AG09319 (cell line): ENCODE measurements at places on chromosomes 11 and 22.

DNA sequence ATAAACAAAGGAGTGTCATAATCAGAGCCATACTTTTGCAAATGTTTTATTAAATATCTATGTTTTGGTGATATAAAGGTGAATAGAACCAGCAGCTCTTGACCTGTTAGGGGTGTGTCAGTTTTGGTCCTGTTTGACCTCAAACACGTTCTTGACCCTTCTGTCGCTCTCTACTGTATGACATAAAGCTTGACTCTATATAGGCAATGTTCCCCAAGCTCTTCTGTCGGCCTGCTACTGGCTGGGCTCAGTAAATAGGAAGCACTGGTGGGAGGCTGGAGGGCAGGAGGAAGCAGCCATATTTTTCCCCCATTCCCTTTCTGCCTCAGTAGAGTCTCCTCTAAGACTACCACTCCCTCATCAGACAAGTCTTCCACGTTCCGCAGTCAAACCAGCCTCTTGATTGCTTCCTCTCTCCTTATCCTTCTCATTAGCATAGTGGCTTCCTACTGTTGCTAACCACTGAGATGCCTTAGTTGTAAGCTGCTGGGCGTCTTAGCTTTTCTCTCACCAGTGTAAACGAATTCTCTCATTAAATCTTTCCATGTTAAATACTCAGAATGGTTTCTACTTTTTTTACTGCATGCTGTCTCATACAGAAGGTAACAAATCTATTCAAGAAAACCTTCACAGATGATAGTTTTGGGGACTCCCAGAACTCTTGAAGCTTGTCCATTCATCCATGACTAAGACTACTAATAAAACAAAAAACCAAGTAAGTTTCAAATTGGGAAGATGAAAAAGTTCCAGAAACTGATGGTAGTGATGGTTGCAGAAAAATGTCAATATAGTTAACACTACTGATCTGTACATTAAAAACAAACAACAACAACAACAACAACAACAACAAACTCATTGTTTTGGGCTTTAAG lies 3.3 kb downstream of the NPAT start:
- DNase-seq: no peak

GRCh38 chr11:119189393-119189792 lies 4.1 kb downstream of the NHERF4 start:
- no peak for DNase-seq

DNA sequence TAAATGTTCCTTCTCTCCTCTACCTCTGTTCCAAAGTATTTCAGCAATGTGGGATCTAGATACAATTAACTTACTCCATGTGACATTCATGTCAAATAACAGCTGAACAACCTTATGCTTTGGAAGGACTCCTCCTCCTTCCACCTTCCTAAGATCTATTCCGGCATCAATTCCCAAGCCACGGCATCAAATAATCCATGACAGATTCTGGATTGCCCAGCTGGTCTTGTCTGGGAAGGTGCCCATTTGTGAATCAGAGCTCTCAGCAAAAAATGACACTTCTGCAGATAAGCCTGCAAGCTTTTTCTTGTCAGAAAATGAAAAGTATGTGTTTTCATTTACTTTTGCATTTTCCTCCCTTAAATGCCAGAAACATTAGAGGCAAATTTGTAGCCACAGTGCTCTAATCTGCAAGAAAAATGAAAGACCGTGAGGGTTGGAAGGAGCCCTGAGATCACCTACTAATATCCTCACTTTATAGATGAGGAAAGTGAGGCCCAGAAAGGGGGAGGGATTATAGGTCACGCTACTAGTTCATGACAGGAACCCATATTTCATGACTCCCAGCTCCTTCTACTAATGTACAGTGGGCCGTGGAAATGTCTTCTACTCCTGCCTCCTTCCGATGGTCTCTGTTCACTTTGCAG lies 124.0 kb downstream of the ME3 start:
- DNase-seq: peak; percentile 29

- no peak for DNase-seq
These were observed 41.1 kb upstream of the TIMP3 start for GRCh38 chr22:32760396-32760795.

DNA sequence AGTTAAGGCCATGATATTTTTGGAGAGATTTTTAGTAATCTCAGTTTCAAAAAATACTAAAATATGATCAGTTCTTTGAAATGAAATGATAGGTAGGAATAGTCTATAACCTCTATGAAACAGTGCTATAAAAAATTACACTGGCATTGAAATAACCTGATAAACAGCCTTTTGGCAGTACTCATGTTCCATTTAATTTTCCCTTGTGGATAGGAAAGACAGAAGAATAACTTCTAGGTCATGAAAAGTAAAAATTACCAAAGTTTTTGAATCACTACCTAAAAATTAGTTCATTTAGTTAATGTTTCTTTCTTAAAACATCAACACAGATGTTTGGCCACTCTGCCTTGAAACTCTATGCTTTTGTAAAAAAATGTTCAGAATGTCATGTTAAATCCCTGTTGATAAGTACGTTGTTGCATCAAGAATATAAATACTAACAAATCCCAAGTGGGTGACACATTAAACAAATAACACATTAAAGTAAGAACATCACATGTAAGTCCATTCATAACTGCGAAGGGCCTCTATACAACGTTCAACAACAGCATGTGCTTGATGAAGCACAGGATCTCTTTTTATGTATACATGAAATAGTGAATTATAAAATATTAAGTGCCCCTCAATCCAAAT lies 290.2 kb downstream of the SWAP70 start:
- peak; percentile 37 for DNase-seq

- no peak for DNase-seq
These were observed 450 bp downstream of the ZBTB44 start for GRCh38 chr11:130314184-130314749.

- DNase-seq: no peak
These were observed 48.4 kb downstream of the INSC start for GRCh38 chr11:15163136-15163535.

DNA sequence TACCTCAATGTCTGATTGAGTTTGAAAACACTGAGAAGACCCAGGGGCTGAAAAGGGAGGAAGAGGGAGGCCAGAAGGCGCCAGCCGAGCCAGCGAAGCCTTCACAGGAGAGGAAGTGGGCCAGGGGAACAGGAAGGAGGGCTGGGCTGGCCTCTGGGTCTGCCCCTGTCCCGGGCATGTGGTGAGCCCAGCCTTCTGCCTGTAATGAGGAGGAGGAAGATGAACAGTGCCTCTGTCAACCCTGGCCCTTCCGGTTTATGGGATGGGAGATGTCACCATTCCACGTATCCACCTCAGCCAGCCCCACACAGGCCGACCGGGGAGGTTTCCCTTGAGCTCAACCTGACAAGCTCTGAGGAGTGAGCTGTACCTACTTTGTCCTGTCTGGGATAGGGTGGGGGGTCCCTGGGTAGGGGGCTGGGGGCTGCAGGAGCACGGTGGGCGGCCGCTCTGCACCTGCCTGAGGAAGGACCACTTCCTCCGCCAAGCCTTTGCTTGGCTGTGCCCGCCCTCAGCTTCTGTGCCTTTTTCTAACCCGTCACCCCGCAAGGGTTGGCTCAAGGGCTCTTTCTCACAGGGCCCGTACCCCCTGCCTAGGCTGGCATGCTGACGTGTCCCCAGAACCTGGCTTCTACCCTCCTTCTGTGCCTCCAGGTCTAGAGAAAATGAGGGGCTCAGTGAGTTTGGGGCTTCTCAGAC lies 2.0 kb downstream of the PARVG start:
- DNase-seq: no peak
